M059J (cell line): ENCODE measurements at places on chromosomes 6 and 20. TPM values are rescaled to one million over a fixed set of nuclear protein-coding genes. Genes with fewer than 3 reads are reported as not detected.

GRCh38 chr6:24227556-24227955 lies 101.5 kb downstream of the NRSN1 start:
- DNase-seq = no peak

DNA sequence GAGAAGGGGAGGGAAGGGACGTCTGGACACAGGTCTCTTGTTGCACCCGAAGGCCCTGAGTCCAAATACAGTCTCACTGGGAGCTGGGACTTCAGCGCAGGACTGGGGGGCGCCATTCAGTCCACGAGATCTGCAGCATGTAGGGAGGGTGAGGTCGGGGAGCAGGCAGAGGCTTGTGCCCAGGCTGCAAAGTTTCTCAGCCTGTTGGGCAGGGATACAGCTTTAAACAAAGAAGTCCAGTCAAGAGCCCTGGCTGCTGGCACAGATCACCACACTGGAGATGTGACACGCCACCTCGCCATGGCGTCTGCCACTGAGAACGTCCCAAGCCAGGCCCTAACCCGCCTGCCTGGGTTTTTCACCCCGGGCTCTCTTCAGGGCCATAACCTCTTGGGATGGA lies 256.6 kb downstream of the DLL1 start:
- no peak for DNase-seq

GRCh38 chr20:48175261-48175660 lies 390.0 kb upstream of the SULF2 start:
- no peak for DNase-seq

DNA sequence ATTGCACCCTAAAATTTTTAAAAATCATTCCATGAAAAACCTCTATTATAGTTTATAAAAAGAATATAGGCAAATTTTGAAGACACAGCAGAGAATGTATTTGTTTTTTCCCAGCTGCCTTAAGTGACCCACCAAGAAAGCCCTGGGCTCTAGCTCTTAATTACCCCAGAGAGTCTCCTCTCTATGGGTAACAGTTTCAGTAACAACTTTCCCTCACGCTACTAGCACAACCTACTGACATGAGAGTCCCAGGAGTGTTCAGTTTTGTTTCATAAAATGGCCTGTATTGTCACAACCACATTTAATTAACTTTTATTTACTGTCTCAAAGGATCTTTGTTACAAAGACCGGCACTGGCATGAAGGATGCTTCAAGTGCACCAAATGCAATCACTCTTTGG lies 41.5 kb downstream of the FHL5 start:
- DNase-seq = no peak

DNA sequence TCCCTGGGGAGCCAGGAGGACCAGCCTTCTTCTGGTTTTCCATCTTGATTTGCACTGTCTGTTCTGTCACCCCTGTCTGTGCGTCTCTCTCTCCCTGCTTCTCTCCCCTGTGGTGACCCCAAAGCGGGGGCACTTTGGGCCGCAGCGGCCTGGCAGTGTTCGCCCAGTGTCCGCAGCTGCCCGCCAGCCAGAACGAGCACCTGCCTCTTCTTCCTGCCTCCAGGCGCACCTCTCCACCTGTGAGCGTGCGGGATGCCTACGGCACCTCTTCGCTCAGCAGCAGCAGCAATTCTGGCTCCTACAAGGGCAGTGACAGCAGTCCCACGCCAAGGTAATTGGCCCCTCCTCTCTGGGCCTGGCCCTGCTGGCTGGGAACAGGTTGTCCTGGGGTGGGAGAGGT lies 30.8 kb downstream of the SNPH start:
- DNase-seq = no peak

- no peak for DNase-seq
Measured at GRCh38 chr20:54011346-54011745, 59.0 kb downstream of the BCAS1 start.

DNA sequence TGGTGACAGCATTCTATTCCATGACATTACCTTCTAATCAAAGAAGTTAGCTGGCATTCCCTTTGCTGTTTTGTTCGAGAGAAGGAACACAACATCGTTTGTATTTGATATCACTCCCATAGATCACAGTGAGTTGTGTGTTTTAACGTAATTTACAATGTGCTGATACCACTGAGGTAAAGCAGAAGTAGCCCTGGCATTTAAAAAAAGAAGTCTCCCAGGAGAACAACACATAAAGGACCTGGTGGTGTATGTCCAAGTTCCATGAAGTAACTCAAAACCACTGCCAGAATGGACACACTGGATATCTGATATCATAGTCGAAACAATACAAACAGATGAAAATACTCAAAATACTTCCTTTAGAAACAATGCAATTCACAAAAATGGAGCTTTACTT lies 351.7 kb downstream of the RNGTT start:
- DNase-seq = no peak

- DNase-seq = no peak
Measured at GRCh38 chr6:166476061-166476591, 93.4 kb upstream of the MPC1 start.

GRCh38 chr6:12208190-12208589 lies 82.0 kb upstream of the EDN1 start:
- DNase-seq = peak; percentile 75

GRCh38 chr6:158150701-158151100 lies 17.4 kb downstream of the SERAC1 start:
- DNase-seq = peak; percentile 90

- DNase-seq = no peak
Measured at GRCh38 chr6:78954740-78955139, 87.4 kb downstream of the IRAK1BP1 start.

DNA sequence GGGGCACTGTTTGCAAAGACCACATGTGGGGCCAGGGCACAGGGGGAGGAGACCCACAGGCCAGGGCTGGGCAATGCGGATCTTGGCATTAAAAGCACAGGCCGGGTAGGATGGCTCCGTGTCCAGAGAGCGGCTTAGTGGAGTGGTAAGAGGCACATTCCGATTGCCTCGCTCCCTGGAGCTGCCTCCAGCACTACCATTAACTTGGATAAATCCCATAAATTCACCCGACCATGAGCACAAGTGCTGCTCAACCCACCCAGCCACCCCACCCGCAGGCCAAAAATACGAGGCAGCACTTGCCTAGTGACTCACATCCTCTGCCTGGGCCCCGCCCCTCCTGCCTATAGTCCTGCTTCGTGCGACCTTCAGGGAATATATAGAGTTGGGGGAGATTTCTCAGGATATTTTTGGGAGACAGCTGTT lies 67.5 kb upstream of the QKI start:
- peak; percentile 22 for DNase-seq

GRCh38 chr6:6105472-6106036 lies 98.8 kb upstream of the NRN1 start:
- DNase-seq = no peak

Gene SDC4
- 177 and 189 TPM in 2 replicates for total RNA-seq

Gene COL20A1
- not detected in 2 replicates for total RNA-seq

Gene MYCT1
- total RNA-seq = 0.32 and 0.37 TPM in 2 replicates
